ENCODE measurements at places on chromosomes 16 and 17.

DNA sequence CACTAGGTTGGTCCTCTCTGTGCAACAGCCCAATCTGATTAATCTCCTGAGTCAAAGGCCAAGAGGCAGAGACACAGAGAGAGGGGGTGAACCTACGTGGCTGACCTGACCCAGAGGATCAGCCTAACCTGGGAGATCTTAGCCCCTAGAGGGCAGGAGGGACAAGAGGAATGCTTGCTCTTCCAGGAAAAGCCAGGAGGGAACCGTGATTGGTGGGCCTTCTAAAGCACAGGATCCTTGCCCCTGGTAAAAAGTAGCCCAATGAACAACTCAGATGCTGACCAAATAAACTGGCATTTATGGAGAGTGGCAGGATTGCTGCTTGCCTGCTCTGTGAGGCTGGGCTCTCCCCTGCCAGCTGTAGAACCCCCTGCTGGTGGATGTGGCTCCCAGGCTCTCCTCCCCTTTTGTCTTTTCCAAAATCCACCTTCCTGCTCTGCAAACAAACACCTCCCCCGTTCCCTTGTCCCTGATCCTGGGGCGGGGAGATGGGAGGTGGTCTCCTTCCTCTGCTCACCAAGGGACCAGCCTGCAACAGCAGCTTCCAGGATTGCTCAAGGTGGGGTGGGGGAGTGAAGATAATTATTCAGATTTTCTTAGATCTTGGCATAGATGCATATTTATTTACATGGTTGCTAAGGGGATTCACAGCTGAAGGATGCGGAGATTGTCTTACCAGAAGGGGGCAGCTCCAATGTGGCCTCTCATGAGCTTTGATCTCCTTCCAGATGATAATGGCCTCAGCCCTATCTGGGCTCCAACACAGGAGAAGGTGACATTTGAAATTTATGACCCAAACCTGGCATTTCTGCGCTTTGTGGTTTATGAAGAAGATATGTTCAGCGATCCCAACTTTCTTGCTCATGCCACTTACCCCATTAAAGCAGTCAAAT is 71.9 kb downstream of the SDR42E1 start:
- H3K4me1 ChIP-seq, result peaks cover 7% of the 10 kb centered on the region
- H3K27me3 ChIP-seq, result no peaks in the 10 kb centered on the region
- no peak overlapping the region for H3K27ac ChIP-seq
- DNase-seq, result no peak

GRCh38 chr17:8341456-8341855 is 1.8 kb downstream of the ODF4 start:
- no peak overlapping the region for H3K27ac ChIP-seq
- no peak for DNase-seq
- H3K4me3 ChIP-seq, result no peak overlapping the region

- H3K27ac ChIP-seq, result no peak overlapping the region
- no peaks in the 10 kb centered on the region for H3K27me3 ChIP-seq
- peaks cover 4% of the 10 kb centered on the region for H3K36me3 ChIP-seq
- no peak for DNase-seq
Measured at GRCh38 chr17:82845163-82845807, 5.5 kb upstream of the ZNF750 start.

- no peaks in the 10 kb centered on the region for H3K36me3 ChIP-seq
- peak; percentile 41 for DNase-seq
- H3K27ac ChIP-seq, result peak overlapping the region; percentile 62
Measured at GRCh38 chr16:85200471-85201278, 88.4 kb upstream of the CIBAR2 start.

DNA sequence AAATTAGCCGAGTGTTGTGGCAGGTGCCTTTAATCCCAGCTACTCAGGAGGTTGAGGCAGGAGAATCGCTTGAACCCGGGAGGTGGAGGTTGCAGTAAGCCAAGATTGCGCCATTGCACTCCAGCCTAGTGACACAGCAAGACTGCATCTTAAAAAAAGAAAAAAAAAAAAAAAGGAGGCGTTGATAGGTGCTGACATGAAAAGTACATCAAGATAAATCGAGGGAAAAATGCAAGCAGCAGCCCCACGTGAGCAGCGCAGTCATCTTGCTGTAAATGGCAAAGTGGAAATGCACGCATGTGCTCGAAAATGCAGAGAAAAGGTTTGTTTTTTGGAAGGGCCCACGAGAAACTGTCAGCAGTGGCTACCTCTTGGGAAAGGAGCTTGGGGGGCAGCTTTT is 20.9 kb downstream of the MXRA7 start:
- H3K27ac ChIP-seq, result no peak overlapping the region
- H3K4me1 ChIP-seq, result peaks cover 8% of the 10 kb centered on the region
- peaks cover 6% of the 10 kb centered on the region for H3K36me3 ChIP-seq
- peaks cover 9% of the 10 kb centered on the region for H3K27me3 ChIP-seq

DNA sequence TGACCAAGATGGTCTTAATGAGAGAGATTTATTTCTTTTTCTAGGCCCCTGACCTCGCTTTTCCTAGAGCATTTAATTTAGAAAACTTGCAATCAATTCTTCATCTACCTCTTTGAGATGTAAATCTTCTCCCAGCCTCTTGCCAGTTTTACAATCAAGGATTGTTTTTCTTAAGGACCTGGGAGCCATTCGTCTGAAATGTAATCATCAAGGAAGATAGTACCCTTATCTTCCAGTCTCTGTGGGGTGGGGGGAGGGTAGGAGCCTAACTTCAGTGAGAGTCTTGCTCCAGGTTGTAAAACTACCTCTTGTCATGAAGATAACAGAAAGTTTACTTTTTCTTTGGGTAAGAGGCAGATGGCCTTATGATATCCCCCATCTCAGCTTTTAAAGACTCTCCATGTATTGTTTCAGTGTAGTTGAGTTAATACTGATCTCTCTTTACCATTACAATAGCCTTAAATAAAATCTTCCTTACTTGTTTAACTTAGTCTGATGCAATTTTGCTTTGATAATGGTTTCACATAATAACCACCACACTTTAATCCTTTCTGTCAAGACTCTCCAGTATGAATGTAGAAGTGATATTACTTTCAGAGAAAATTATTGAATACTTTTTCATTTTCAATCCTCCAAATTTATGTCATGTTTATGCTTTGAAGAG is 110.2 kb upstream of the CPHXL start:
- DNase-seq, result no peak
- H3K27me3 ChIP-seq, result no peaks in the 10 kb centered on the region
- no peak overlapping the region for H3K27ac ChIP-seq
- no peaks in the 10 kb centered on the region for H3K4me1 ChIP-seq
- H3K36me3 ChIP-seq, result no peaks in the 10 kb centered on the region
- no peak overlapping the region for H3K4me3 ChIP-seq

DNA sequence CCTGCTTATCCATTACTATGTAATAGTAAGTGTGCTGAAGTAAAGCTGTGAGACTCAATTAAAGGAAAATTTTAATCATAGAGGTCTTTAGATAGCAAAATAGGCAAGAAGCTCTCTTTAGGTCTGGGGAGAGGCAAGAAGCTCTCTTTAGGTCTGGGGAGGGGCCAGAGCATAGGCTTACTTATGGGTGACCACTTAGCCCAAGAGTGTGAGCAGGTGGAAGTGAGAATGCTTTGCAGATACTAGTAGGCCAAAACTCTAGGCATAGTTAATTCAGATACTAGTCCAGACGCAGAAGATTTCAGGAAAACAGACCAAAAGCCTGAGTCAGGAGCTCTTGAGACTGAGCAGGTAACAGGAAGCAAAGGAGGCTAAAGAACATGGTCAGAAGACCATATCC is 49.6 kb downstream of the GLG1 start:
- H3K4me3 ChIP-seq, result no peak overlapping the region
- H3K27me3 ChIP-seq, result no peaks in the 10 kb centered on the region
- no peaks in the 10 kb centered on the region for H3K36me3 ChIP-seq
- H3K4me1 ChIP-seq, result no peaks in the 10 kb centered on the region
- no peak overlapping the region for H3K27ac ChIP-seq

DNA sequence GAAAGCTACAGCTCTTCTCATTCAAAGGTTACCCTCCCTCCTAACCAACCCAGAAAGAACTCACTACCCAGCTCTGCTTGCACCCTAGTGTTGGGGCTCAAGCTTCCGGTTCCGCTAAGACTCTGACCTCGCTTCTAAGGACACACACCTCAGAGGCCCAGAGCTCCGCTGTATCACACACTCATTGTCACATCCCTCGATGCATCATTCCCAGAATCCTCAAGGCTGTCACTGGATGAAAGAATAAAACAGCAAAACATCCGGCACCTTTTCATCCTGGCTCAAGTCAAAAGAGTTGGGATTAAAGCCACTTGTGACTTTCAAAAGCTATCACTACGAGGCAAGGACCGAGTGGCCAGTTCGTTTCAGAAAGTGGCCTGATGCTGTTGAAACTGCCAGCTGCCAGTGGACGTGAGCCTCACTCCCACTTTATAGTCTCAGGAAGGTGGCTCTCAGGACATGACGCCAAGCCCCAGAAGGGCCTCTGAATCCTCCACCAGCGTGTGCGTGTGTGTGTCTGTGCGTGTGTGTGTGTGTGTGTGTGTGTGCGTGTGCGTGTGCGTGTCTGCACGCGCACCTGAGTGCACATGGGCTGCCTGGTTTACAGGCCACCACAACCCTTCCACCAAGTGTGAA is 29.0 kb downstream of the ZFHX3 start:
- H3K4me1 ChIP-seq, result peaks cover 33% of the 10 kb centered on the region
- no peaks in the 10 kb centered on the region for H3K27me3 ChIP-seq
- no peak for DNase-seq
- H3K4me3 ChIP-seq, result peak overlapping the region; percentile 45
- H3K27ac ChIP-seq, result no peak overlapping the region

DNA sequence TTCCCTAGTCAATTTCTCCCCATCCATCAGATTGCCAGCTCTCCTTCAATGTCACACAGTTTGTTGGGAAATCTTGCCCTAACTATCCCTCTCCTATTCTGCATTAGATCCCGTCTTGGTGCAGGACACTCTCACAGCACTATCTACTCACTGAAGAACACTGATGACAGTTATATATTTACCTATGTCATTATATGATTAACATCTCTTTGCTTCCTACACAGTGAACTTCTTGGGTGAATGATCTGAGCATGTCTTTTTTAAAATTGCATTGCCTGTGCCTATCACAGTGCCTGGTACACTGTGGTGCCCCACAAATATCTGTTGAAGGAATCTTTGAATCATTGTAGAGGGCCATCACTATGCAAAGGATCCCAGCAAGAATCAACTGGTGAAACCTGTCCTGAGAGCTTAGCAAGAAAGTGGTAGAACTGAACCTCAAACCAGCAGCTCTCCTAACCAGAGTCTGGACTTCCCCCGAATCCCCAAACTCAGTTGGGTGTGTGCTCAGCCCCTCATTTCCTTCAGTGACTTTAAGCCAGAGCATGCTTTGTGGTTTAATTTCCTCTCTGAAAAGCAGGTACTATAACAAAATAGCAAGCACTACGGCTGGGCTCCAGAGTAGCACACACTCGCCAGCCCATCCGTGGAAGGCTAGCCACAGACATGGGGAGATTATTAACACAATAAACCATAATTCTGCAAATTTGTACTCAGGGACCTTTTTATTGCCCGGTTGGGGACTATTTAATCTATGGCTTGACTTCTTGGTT is 680.7 kb upstream of the SALL1 start:
- H3K27ac ChIP-seq, result no peak overlapping the region
- no peaks in the 10 kb centered on the region for H3K27me3 ChIP-seq
- no peaks in the 10 kb centered on the region for H3K36me3 ChIP-seq
- no peaks in the 10 kb centered on the region for H3K4me1 ChIP-seq
- no peak overlapping the region for H3K4me3 ChIP-seq
- DNase-seq, result no peak

DNA sequence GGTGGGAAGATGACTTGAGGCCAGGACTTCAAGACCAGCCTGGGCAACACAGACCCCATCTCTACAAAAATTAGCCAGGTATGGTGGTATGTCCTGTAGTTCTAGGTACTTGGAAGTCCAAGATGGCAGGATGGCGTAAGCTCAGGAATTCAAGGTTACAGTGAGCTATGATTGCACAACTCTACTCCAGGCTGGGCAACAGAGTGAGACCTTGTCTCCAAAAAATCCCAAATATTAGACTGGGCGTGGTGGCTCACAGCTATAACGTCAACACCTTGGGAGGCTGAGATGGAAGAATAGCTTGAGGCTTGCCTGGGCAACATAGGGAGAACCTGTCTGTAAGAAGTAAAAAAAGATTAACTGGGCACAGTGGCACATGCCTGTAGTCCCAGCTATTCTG is 30.8 kb downstream of the SUZ12 start:
- H3K4me1 ChIP-seq, result no peaks in the 10 kb centered on the region
- peak; percentile 6 for DNase-seq
- H3K36me3 ChIP-seq, result peaks cover 86% of the 10 kb centered on the region
- no peak overlapping the region for H3K27ac ChIP-seq
- H3K4me3 ChIP-seq, result no peak overlapping the region

GRCh38 chr17:3909257-3909656 is 7.0 kb downstream of the P2RX1 start:
- no peaks in the 10 kb centered on the region for H3K4me1 ChIP-seq
- no peaks in the 10 kb centered on the region for H3K36me3 ChIP-seq
- H3K27me3 ChIP-seq, result no peaks in the 10 kb centered on the region
- H3K4me3 ChIP-seq, result no peak overlapping the region
- DNase-seq, result no peak

DNA sequence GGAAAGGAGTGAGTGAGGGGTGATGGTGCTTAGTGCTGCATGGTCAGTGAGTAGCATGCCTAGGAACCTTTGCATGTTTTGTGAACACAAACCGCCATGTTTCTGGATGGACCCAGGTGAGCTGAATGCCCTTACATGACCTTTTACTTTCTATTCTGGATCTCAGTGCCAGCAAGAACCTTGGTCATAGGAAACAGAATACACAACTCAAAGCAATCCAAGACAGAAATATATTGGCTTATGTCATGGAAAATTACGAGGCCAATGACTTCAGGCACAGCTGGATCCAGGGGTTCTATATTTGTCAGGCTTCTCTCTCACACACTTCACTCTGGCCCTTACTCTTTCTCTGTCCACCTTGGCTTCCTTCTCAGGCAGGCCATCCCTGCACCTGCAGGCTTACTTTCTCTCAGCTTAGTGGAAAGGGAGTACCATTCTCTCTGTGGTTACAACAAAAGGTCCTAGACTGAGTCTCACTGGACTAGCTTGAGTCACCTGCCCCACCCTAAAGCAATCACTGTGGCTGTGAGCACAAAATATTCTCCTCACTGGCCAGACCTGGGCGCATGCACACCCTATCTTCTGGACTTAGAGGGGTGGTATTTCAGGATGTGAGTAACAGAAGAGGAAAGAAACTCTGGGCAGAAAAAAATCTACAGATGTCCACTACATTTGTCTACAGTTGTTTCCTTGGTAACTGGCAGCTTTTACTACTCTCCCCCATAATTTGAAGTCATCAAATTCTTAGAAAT is 20.4 kb upstream of the CPNE2 start:
- peak overlapping the region; percentile 76 for H3K27ac ChIP-seq
- no peaks in the 10 kb centered on the region for H3K27me3 ChIP-seq
- H3K4me1 ChIP-seq, result peaks cover 22% of the 10 kb centered on the region
- no peaks in the 10 kb centered on the region for H3K36me3 ChIP-seq
- DNase-seq, result peak; percentile 52

DNA sequence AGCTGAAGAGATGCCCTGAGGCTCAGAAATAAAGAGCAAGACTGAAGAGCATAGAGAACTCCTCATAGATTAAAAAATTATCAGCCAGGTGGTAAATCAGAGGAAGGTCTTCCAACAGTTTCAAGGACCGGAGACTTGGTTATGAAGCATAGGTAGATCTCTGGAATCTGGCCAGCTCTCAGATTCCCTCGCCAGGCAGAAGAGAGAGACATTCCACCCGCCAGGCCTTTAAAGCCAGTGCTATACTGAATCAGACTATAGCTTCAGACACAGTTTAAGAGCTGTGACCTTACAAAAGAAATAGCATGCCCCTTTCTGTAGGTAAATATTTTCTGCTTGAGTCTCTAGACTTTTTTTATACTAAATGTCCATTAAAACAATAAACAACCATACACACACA is 70.3 kb downstream of the NFATC3 start:
- H3K27ac ChIP-seq, result no peak overlapping the region
- no peak for DNase-seq
- peaks cover 21% of the 10 kb centered on the region for H3K36me3 ChIP-seq

- no peak overlapping the region for H3K27ac ChIP-seq
- no peak for DNase-seq
- no peaks in the 10 kb centered on the region for H3K4me1 ChIP-seq
- no peaks in the 10 kb centered on the region for H3K36me3 ChIP-seq
- no peak overlapping the region for H3K4me3 ChIP-seq
Measured at GRCh38 chr17:10305398-10305797, 67.4 kb downstream of the MYH13 start.

Data from MCF 10A (cell line).